Putamen (tissue), 1 donor: ENCODE measurements at places on chromosomes 11 and 22.
A peak's percentile ranks its signal among the peaks of the same experiment; 100 is the strongest.

- DNase-seq, result no peak
Measured at GRCh38 chr11:66069715-66070603, at the start of gene PACS1. TSS of gene PACS1 (plus strand) at chr11:66070272. CDS start at chr11:66070487, 215 bp downstream.

GRCh38 chr11:28038775-28039174, 69.2 kb downstream of the KIF18A start:
- peak; percentile 15 for DNase-seq

GRCh38 chr11:88040148-88040496, 135.1 kb downstream of the RAB38 start:
- no peak for DNase-seq

DNA sequence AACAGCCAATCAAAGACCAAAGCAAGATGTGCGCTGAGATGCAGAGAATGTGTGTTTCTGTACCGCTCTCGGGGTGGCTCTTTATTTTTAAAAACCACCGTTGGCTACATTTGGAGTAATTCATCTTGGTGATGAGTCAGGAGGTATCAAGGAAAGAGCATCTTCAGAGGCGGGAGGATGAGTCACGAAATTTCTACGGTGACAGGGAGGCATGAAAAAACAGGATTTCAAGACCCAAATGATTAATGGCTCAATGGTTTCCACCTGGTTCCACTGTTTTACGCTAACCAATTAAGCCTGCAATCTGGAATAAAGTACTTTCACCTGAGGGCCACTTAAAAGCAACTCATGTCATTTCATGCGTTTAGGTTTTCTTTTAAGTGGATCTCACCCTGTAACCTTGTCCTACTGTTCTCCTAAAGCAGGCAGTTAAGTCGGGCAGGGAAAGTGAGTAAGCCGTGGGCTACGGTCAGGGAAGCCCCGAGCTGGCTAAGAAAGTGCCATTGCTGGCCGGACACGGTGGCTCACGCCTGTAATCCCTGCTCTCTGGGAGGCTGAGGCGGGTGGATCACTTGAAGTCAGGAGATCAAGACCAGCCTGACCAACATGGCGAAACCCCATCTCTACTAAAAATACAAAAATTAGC, 74.6 kb downstream of the CELSR1 start:
- DNase-seq, result peak; percentile 21

DNA sequence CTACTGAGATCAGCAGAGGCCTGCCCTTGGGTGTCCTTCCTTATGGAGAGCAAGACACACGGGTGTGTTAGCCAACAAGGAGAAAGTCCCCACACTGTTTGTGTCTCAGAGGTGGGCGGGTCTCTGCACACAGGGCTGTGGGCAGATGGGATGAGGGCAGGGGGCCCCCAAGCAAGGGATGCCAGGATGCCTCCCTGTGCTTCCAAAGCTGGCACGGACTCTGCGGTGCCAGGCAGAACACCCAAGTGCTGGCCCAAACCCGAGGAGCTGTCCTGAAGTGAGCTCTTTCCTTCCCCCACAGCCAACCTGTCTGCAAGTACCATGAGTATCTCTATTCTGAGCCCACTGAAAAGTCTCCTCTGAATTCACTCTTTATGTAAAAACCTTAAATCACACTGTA, 273.3 kb downstream of the CTTN start:
- DNase-seq, result no peak

GRCh38 chr11:35033011-35033410, 106.0 kb upstream of the CD44 start:
- no peak for DNase-seq

GRCh38 chr11:105923807-105924206, 98.2 kb downstream of the MSANTD4 start:
- DNase-seq, result no peak
